ENCODE measurements at places on chromosomes 11 and 22.
A peak's percentile ranks its signal among the peaks of the same experiment; 100 is the strongest.

GRCh38 chr22:22074634-22075381 is 92.2 kb upstream of the TOP3B start:
- DNase-seq: no peak

DNA sequence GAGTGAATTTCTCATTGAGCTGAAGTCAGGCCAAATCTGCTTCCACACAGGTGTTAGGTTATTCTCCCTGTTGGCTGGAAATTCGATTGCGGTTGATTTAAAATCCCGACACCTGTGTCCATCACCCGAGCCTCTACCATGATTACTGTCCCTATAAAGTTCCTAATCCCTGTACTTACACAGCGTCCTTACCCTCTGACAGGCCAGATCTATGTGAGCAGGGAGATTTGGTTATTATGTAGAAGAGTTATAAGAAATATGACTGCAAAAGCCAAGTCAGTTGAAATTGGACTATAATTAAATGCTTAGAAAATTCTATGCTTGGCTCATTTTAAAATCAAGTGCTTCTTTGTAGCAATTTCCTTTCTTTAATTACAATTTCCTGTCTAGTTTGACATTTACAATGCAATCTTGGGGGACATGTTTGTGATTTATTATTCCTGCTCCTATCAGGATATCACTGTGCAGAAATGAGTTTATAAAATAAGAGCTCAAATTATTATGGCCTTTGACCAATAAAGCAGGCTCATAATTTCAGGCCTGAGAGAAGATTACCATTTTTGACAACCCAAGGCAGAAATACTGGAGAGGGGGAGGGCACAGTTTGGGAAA is 32.5 kb upstream of the LMO1 start:
- no peak for DNase-seq

DNA sequence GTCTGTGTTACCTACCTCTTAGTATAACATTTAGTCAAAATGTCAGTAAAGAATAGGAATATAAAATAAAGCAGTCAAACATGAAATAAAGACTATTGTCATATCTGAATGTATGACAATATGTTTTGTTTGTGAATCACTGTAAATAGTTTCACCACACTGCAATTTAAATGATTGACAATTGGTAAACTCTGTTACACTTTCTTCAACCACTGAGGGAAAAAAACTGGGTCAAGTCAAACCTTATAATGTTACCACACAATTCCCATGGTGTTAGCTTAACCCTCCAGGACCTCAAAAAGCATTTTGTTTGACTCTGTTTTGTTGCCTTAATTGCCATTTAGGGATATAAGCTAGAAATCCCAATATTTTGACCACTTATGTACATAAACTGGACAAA is 10.5 kb upstream of the MMP13 start:
- DNase-seq: no peak

DNA sequence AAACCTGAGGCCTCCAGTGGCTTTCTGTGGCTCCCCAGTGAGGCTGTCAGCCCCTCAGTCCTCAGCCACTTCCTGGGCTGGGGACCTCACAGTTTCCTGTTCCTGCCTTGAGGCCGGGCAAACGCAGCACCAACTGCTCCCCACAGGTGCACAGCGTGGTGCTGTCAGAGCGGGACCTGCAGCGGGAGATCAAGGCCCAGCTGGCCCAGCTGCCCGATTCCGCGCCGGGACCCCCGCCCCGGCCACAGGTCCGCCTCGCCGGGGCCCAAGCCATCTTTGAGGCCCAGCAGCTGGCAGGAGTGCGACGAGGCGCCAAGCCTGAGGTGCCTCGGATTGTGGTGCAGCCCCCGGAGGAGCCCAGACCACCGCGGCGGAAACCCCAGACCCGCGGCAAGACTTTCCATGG is 5.4 kb downstream of the TBC1D10C start:
- peak; percentile 81 for DNase-seq

DNA sequence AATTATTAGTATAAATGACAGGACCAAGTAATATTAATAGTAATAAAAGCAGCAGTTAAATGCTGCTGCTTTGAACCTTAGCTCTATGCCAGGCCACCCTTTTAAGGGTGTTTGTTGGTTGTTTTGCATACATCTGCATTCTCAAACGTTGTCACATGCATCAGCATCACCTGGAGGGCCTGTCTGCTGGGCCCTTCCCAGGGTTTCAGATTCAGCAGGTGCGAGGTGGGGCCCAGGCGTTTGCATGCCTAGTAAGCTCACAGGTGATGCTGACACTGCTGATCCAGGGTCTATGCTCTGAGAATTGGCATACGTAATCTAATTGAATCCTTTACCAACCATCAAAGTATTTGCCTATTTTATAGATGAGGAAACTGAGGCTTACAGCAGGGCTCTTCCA is 246.5 kb downstream of the CADM1 start:
- no peak for DNase-seq

GRCh38 chr11:72984453-72985077 is 157.6 kb downstream of the FCHSD2 start:
- no peak for DNase-seq

DNA sequence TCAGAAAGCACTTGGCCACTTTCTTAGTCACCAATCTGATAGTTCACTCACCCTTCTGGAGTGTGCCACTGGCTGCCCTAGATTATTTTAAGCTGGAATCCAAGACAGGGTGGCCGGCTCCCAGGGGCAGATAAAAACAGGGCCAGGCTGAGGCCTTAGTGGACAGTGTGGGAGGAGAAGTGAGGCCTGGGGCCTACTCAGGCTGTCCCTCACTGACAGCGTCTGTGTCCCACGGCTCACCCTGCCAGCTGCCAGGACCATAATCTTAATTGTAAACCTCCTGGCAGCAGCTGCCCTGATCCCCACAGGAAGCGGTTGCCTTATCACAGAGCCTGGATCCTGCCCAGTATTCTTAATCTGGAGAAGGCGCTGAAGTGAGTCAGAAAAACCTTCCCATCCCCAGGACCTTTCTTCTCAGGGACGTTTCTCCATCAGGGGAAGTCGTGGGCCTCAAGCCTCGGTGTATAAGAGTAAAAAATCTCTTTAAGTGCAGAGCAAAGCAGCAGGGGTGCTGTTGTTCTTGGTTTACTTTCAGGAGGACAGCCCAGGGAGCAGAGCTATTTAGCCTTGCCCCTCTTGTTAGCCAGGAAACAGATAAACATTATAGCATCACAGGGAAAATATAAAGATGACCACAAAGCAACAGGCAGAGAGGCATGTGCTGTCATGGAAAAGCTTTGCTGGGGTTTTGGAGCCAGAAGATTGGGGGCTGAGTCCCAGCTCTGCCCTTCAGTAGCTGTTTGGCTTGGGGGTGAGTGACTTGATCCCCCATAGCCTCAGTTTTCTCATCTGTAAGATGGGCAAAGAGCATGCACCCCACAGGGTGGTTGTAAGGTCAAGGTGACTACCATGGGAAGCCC is 39.6 kb downstream of the TSPAN18 start:
- DNase-seq: no peak

- DNase-seq: no peak
Observed at GRCh38 chr11:97048481-97048880, 658.7 kb downstream of the JRKL start.

Measured in stimulated activated CD4-positive, alpha-beta T cell treated with anti-CD3 and anti-CD28 coated beads, Interleukin-15, amount 100 ng/mL, for 24 hours (primary cell).